ENCODE measurements at places on chromosomes 2 and 18.

DNA sequence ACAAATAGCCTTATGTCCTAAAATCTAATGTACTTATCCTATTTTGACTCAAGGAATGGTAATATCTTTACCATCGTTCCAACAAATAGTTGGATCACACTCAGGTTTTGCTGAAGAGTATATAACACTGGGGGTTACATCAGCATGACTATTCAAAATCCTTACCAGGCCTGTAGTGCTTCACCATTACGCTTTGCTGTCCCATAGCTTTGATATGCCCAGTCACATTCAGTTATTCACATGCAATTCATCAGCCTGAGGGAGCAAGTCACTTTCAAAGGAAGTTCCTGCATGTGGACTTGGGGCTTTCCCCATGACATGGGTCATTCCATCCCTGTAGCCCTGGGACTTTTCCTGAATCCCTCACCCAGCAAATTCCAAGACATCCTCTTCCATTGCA lies 39.6 kb downstream of the FTCDNL1 start:
- no peak for DNase-seq

DNA sequence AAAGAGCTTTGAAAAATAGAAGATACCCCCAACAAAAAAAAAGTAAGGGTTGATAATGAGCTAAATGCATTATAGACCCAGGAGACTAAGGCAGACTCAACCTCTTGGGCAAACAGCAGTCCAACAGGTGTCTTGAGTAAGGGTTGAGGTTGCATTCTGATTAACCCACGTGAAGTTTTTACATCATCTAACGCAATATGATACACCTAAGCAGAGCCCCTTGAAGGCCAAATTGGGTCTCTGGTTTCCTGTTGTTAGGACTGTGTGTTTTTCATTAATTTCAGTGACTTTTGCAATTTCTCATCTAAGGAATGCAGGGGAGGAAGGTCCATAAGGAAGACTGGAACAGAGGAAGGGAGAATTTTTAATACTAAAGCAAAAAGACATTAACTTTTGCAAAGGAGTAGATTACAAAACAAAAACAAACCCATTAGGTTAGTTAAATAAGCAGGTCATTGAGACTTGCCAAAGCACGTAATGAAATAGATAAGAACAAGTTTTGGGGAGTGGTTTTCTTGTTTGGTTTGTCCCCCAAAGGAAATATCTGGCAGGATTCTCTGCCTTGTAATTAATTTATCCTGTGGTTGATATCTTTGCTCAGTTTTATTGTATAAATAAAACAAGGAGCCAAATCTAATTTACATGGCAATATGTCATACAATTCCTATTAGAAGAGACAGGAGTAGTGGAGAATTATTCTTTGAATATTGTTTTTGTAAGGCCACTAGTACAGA lies 244.3 kb downstream of the ETAA1 start:
- DNase-seq, result no peak

- DNase-seq, result no peak
Measured at GRCh38 chr2:119772128-119772527, 12.4 kb downstream of the PTPN4 start.

- peak; percentile 42 for DNase-seq
Measured at GRCh38 chr2:96138179-96139145, at the start of gene ASTL. Gene ASTL (minus strand): TSS chr2:96138502. CDS start chr2:96138436, 66 bp downstream.

DNA sequence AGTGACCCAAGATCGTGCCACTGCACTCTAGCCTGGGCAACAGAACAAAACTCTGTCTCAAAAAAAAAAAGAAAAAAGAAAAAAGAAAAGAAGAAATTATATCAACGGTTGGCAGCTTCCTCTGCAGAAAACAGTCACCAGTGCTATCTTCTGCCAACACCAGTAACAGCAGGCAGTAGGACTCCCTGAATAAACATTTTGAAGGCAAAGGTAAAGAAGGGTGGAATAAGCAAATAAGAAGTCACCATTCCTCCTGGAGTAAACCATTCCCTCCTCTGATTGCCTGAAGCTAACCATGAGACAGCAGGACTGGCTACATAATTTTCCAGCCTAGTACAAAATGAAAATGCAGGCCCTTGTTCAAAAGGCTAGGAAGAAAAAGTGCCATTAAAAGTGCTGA lies 9.0 kb upstream of the RNF103 start:
- DNase-seq, result no peak

GRCh38 chr2:128354161-128354560 lies 35.5 kb upstream of the HS6ST1 start:
- DNase-seq, result no peak

GRCh38 chr18:77108001-77108692 lies 24.4 kb downstream of the MBP start:
- DNase-seq, result no peak

DNA sequence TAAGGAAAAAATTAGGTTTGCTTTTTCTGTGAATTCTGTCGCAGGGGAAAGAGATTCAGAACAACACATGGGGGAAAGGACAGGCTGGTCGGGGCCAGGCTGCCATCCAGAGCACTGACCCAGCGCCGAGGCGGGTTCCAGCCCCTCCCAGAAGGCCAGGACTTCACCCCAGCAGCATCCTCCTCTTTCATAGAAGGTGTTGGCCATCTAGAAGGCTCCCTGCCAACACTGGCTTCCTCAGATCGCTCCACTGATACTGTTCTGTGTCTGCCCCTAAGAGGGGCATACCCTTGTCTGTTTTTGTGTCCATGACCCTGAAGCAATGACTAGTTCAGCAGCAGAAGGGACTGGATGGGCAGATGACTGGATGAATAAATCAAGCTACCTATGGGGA lies 144.5 kb downstream of the HDAC4 start:
- DNase-seq, result no peak

DNA sequence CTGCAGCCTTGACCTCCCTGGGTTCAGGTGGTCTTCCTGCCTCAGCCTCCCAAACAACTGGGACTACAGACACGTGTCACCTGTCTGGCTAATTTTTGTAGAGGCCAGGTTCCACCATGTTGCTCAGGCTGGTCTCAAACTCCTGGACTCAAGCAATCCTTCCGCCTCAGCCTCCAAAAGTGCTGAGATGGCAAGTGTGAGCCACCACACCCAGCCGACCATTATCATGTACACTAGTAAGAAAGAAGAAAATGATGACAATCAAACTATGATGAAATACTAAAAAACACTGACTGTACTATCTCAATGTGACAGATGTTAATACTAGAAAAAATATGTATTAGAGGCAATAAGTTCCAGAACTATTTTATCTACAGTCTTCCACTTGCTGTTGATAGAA lies 420.9 kb downstream of the TRIB2 start:
- no peak for DNase-seq

- no peak for DNase-seq
Measured at GRCh38 chr18:42742969-42743368, 372.5 kb downstream of the RIT2 start.

- DNase-seq, result no peak
Measured at GRCh38 chr2:135851858-135852257, 14.9 kb upstream of the LCT start.

- no peak for DNase-seq
Measured at GRCh38 chr2:61268249-61268648, 106.3 kb downstream of the C2orf74 start.

DNA sequence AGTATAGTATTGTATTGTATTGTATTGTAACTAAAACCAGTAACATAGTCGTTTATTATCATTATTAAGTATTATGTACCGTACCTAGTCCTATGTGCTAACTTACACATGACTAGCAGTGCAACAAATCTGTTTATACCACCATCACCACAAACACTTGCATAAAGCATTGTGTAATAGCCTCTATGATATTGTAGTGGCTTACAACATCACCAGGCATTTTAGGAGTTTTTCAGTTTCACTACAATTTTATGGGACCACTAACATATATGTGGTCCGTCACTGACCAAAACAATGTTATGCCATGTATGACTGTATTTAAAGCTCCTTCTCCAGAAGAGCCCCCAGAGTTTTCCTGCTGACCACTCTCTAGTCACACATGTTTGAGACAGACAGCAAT lies 306.2 kb downstream of the SETBP1 start:
- DNase-seq, result no peak

DNA sequence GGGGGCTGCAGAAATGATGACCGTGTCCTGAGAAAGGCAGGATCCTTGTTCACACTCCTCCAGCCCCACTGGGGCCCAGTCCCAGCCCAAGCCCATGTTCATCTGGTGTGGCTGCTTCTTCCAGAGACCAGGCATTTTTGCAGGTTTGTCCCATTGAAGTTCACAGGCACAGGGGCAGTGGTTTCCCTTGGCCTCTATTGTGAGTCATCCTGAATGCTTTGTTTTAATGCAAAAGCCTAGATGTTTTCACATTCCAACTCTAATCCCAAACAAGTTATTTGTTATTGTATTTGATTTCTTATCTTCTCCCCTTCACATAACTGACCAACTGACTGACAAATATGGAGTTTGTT lies 426.4 kb upstream of the ID2 start:
- DNase-seq, result no peak

GRCh38 chr18:26482569-26482968 lies 65.8 kb downstream of the KCTD1 start:
- no peak for DNase-seq

GRCh38 chr2:239188536-239188935 lies 212.3 kb downstream of the HDAC4 start:
- DNase-seq, result no peak

DNA sequence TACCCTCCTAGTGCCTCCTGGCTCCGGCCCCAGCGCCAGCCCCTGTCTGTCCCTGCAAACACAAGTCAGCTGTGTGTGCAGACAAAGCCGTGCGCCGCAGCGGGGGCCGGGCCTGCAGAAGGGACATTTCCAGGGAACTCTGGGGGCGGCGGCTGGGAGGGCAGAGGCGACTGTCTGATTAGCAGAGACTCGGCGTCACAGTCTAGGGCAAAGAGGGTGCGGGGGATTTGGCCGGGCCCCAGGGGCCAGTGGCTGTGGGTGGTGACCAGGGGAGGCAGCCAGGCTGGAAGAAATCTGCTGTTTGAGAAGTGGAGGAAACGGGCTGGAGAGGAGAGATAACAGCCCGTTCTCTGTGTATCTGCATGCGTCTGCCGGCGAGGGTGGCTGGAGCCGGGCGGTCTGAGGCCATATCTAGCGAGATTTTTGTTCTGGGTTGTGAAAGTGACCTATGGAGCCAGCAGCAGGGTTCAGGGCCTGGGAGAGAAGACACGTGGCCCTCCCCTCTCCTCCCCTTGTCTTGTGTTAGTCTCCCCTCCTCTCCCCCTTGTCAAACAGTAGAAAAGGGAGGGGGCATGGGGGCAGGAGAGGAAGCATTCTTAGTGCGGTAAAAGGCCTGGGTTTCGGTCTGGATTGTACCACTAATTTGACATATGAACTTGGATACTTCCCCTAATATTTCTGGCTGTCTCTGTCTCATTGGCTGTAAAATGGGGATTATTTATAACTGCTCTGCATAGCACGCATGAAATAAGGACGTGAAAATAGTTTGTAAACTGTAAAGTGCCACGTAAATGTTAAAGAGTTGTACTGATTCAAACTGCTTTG lies 169.4 kb downstream of the SMAD7 start:
- peak; percentile 34 for DNase-seq

DNA sequence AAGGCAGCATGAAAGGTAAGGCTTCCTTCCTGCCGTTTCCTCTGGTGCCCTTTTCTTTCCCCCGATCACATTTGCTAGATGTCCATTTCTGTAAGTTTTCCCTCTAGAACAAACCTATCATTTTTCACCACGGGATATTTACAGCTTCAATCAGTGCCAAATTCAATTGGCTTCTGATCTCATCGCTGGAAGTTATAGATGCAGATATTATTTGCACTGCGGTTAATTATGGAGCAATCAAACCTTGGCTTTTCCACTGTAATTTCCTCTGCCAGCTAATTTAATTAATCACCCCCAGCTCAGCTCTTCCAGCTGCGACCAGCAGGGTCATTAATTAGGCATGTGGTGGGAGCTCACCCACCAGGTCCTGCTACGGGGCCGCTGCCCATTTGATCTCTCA lies 86.1 kb downstream of the GBX2 start:
- DNase-seq, result no peak

DNA sequence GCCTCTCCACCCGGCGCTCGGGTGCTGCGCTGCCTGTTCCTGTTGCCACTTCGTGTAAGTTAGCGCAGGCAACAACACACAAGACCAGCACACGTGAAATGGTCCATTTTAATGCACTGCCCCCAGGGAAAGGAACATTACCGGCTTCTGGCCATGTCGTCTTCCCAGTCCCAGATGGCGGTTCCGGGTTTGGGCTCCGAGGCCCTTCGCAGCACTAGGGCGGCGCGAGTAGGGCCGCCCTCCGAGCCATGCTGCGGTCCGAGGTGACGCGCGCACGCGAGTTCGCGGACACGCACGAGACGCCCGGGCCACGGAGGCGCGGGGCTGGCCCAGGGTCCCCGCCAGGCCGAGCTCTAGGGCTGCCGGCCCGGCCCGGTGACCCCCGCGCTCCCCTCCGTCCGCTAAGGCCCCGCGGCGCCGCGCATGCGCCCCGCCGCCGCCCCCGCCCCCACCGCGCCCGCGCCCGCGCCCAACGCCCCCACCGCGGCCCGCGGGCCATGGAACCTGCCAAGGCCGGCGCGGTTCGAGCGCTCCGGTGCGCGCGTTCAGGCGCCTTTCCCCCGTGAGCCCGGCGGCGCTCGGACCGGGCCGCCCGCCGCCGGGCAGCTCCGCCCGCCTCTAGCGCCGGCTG lies 367 bp upstream of the ZNF236 start:
- DNase-seq, result peak; percentile 28

DNA sequence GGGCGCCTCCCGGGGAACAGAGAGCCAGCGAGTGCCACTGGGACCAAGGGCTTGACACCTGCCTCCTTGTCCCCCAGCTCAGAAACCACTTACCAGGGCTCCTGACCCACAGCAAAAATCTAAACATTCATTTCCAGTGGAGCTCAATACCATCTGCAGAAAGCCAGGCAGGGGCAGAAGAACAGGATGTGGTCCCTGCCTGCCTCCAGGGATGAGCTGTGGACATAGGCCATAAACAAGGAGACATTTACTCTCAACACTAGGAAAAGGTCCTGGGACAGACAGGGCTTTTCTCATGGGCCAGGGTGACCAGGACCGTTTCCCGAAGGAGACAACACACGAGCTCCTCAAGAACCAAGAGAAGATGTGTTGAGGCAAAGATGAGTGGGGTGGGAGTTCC lies 203.0 kb downstream of the CTIF start:
- DNase-seq, result no peak

GRCh38 chr2:148622366-148622765 lies 22.2 kb upstream of the EPC2 start:
- no peak for DNase-seq

DNA sequence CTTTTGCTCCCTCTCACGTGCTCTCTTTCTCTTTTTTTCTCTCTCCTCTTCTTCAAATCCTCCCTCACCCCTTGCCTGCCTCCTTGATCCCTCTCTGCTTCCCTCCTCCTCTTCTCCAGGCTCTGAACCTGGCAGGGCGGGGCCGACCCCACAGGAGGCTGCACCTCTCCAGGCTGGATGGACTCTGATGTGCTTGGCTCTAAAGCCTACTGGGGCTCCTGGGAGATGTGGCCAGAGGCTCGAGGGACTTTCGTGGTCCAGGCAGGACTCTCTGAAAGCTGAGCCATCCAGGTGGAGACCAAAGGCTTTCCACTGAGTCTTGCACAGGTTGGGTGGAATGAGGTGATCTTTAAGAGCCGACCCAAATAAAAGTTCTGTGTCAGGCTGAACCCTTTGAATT lies 25.4 kb downstream of the DYSF start:
- DNase-seq, result no peak

- DNase-seq, result no peak
Measured at GRCh38 chr2:239279508-239280295, 121.1 kb downstream of the HDAC4 start.

GRCh38 chr2:3005859-3006501 lies 371.6 kb downstream of the EIPR1 start:
- DNase-seq, result no peak
